Gastrocnemius medialis (tissue), 4 donors: ENCODE measurements at places on chromosomes 16 and 17. TPM values are rescaled to one million over a fixed set of nuclear protein-coding genes. Genes with fewer than 3 reads are reported as not detected.

DNA sequence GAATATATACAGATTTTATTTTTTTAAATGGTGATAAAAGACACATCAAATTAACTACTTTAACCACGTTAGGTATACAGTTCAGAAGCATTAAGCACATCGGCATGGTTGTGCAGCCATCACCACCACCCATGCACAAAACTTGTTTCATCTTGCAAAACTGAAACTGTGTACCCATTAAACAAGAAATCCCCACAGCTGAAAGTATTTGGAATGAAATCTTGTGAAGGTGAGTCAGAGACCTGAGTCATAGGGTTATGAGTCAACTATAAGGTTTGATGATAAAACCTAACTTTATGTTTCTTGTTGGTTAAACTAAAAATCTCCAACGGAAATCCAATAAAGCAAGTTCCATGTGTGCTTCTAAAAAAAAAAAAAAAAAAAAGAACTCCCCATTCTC, 561.6 kb upstream of the PSMD7 start:
- no peak overlapping the region for H3K4me3 ChIP-seq
- H3K4me1 ChIP-seq: no peaks in the 10 kb centered on the region
- no peak for DNase-seq
- H3K27me3 ChIP-seq: no peaks in the 10 kb centered on the region

GRCh38 chr16:85711982-85712587, 23.3 kb upstream of the GINS2 start:
- DNase-seq: no peak
- H3K27me3 ChIP-seq: no peaks in the 10 kb centered on the region
- H3K4me1 ChIP-seq: no peaks in the 10 kb centered on the region

DNA sequence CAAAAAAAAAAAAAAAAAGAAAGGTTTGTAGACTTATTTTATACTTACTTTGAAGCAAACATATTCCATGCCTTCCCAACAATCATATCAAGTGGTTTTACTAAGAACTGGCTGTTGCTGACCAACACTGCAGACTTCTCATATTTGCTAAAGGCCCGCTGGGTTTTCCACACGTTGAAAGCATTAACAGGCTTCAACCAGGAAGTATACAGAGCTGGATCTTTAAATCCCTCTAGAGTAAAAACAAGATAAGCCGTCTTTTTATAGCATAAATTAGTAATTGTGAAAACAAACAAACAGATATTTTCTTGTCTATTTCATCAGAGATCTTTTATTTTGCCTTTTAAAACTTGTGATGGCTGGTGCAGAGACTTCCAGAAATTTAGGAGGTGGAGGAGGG, 29.1 kb downstream of the TUBD1 start:
- H3K36me3 ChIP-seq: peaks cover 27% of the 10 kb centered on the region
- H3K4me1 ChIP-seq: no peaks in the 10 kb centered on the region
- no peak for DNase-seq
- H3K27me3 ChIP-seq: no peaks in the 10 kb centered on the region

DNA sequence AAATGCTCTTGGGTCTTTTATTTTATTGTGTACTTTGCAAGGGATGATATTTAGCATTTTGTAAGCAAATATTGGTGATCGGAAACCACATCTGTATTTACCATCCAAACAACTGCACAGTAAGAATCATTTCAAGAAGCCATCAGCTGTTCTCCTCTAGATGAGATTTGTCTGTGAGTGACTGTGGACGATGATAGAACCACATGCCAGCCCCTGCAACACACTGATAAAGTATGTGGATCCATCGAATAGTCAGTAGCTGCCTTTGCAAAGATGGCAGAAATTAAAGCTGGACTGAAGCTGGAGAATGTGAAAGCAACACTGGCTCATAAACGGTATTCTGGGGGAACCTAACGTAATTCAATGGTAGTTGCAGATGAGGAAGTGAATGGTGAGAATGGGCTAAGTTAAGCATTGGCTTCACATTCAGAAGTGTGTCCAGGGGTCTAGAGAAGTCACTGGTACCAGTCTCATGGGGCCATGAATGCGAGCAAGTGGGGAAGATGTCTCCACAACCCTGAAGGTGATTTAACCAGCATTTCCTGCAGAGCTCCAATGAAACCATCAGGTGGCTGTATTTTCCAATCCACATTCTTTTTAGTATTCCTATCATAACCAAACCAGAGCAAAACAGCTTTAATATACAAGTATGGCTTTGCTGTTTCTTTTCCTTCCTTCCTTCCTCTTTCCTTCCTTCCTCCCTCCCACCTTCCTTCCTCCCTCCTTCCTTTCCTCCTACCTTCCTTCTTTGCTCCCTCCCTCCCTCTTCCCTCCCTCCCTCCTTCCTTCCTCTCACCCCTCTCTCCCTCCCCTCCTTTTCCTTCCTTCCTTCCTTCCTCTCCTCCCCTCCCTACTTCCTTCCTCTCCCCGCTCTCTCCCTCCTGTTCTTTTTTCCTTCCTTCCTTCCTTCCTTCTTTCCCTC, 169.4 kb downstream of the ABCA8 start:
- DNase-seq: no peak
- H3K4me3 ChIP-seq: no peak overlapping the region
- H3K4me1 ChIP-seq: peaks cover 10% of the 10 kb centered on the region
- no peaks in the 10 kb centered on the region for H3K27me3 ChIP-seq
- H3K36me3 ChIP-seq: no peaks in the 10 kb centered on the region

DNA sequence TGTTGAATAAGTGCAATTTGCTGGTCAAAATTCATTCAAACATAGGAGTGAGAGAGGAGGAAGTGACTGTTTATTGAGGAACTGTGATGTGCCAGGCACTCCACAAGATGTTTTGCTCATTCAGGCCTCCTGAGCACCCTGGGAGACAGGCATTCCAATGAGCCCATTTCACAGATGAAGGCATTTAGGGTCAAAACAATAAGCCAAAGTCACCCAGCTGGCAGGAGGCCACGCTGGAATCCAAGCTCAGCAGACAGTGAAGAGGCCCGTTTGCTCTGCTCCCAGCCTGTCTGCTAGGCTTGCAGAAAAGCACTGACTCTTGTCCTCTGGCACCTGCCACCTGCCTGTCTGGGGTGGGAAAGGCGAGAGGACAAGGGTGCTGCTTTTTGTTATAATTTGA, 10.1 kb upstream of the SLC25A39 start:
- no peak for DNase-seq
- H3K4me3 ChIP-seq: no peak overlapping the region
- no peaks in the 10 kb centered on the region for H3K27me3 ChIP-seq
- no peaks in the 10 kb centered on the region for H3K36me3 ChIP-seq
- no peak overlapping the region for H3K27ac ChIP-seq

DNA sequence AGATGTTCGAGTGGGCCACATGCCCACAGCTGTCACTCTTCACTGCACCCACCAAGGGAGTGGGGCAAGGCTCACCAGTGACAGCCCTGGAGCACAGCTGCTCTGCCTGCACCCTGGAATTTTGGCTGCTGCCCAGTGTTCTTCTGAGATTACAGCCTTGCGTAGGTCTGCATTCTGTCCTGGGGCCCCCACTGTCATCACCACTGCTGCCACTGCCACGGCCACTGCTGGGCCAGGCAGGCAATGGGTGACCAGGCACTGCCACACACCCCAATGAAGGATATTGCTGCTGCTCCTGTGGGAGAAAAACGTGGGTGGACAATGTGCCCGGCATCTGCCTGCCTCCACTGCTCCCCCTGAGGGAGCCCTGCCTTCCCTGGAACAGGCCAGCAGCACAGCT, 1717.0 kb downstream of the TP53TG3F start:
- no peak for DNase-seq
- no peaks in the 10 kb centered on the region for H3K27me3 ChIP-seq
- no peak overlapping the region for H3K4me3 ChIP-seq

- H3K27me3 ChIP-seq: no peaks in the 10 kb centered on the region
- DNase-seq: peak; percentile 40
- no peaks in the 10 kb centered on the region for H3K36me3 ChIP-seq
Measured at GRCh38 chr16:86727131-86727530, 148.8 kb downstream of the FOXL1 start.

The XYLT1 gene
- 1.5 TPM for total RNA-seq

The C17orf78 gene
- not detected for total RNA-seq

The HBA2 gene
- total RNA-seq: 34.0 TPM

The FOXN1 gene
- total RNA-seq: not detected
